Kidney glomerular epithelial cell (primary cell): ENCODE measurements at places on chromosomes 4 and X.

GRCh38 chrX:3252744-3253143 is 93.7 kb downstream of the MXRA5 start:
- DNase-seq: no peak

DNA sequence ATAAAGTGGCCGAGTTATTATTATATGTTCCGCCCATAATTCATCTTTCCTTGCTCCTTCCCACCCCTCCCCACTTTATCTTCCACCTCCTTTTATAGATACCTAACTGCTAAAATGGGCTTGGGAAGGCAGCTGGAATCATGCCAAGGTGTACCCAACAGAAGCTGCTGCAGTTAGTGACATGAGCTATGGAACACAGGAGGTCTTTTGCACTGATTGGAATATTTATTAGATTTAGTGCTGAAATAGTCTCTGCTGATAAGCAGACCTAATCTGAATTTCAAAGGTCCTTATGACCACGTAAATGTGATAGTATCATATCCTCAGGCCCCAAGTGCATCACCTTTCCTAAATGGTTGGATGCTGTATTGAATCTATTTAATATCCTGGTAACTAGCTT is 64.9 kb downstream of the HMGB2 start:
- DNase-seq: no peak

GRCh38 chr4:106527316-106527715 is 158.7 kb upstream of the GIMD1 start:
- DNase-seq: no peak

GRCh38 chr4:632926-633325 is 7.6 kb downstream of the PDE6B start:
- DNase-seq: no peak

DNA sequence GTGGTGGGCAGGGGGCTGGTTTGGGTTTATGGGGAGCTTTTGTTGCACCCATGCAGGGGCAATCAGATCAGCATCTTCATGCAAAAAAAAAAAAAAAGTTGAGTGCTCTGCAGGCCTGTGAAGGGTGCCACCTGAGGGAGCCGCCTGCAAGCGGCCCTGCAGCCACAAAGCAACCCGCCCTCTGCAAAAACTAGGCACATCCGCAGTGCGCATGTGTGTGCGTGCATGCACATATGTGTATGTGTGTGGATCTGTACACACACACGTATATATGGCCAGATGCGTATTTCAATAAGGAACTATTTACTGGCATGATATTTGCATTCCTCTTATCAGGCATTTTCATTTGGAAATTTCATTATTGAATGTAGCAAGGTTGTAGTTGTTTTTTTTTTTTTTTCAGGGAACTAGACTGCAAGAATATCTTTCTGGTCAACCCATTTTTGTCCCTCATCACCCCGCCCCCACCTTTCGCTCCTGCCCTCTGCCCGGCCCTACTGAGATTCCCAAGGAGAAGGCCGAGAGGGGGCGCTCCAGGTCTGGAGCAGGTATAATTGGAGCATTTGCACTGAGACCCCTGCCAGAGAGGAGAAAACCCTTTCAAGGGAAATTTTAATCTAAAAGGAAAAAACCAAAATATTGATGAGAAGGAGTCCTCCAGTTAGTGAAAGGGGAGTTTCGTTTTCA is 18.1 kb downstream of the CCNQ start:
- DNase-seq: no peak

DNA sequence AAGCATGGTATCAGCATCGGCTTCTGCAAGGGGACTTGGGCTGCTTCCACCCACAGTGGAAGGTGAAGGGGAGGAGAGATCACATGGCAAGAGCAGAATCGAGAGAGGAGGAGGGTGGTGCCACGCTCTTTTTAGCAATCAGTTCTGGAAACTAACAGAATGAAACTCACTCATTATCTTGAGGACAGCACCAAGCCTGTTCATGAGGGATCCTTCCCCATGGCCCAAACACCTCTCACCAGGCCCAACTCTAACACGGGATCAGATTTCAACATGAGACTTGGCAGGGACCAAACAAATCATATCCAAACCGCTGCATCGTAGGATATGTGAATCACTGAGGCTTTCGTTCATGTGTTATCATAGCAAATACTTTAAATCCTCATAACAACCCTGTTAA is 125.5 kb downstream of the GPC3 start:
- DNase-seq: no peak

DNA sequence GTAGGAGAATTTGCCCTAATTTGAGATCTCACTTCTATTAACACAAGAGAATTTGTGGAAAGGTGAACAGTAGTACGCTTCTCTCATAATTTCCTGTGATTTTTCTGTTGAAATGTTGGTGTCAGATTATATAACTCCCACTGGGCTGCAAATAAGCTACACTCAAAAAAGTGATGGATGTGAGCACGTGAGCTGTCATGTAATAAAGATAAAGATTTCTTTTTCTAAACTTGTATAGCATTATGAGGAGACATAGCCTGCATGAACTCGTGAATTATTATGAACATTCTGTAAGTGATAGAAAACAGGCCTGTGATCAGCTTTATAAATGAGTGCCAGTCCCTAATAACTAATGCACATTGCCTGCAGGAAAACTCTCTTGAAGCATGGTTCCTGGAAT is 356.6 kb upstream of the ACTRT1 start:
- DNase-seq: no peak

DNA sequence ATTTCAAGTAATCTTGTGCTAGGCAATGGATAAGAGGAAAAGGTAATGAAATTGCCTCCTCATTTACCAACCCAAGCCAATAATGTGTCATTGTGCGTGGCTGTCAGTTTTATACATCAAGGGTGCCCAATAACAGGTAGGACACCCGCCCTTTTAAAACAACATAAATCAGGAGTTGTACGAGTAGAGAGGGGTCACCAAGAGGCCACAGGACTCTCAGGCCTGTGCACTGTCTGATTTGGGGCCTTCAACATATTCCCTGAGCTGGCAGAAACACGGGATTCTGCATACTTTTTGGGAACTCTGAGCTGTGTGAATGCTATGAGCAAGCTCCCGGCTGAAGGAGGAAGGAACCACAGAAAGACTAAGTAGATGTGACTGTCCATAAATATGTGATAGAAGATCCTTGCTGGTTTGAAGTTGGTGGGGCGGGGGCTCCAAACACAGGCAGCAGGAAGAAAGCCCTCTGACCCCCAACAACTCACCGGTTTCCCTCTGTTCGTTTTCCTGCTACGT is 82.7 kb upstream of the MAML3 start:
- DNase-seq: no peak

DNA sequence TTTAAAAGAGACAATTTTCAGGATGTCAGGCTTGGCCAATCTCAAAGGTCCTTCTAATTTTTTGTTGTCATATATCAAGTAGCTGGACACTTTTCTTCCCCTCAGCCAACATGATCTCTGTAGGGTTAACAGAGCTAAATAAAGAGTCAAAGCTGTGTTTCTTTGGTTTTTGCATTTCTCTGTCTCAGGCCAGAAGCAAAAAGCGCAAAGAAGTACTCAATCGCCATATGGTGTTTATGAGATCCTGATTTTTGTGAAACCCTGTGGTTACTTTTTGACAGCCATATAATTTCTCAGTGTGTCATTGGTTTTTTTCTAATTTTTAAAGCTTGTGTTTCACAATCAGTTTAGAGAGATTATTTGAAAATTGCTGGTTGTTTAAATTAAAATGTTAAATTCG is 111.9 kb downstream of the MAPK10 start:
- no peak for DNase-seq

DNA sequence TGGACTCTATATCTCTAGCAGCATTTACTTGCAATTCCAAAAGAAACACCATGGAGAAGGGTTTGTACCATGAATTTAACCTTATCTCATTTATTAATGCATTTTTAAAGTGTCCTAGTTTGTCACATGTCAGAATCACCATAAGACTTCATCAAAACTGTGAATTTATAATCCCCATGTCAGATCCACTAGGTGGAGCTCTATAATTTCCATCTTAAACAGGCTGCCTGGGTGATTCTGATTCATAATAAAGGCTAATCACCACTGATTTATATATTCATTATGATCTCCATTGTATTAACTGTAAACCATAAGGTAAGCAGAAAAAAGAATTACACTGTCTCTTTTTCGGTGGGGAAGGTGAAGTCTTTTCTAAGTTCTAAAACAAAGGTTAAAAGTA is 4.0 kb downstream of the TCEAL2 start:
- DNase-seq: no peak

DNA sequence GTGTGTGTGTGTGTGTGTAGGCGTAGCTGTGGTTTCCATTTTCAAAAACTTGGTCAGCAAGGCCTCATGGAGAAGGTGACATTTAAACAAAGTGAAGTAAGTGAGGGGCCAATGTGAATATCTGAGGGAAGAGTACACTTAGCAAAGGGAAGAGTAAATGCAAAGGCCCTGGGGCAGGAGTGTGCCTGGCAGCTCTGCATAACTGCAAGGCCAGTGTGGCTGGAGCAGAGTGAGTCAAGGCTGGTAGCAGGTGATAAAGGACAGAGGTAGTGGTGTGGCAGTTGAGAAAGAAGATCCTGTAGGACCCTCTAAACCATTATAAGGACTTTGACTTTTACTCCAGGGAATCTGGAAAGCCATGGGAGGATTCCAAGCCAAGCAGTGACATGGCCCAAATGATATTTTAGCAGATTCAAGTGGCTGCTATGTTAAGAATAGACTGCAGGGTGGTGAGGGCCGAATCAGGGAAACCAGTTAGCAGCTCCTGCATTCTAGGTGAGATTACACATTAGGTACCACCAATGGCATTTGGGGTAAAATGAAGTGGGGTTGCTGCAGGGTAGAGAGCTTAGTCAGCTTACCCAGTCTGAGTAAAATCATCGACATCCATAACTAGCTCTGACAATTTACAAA is 5.9 kb upstream of the TBC1D1 start:
- no peak for DNase-seq

DNA sequence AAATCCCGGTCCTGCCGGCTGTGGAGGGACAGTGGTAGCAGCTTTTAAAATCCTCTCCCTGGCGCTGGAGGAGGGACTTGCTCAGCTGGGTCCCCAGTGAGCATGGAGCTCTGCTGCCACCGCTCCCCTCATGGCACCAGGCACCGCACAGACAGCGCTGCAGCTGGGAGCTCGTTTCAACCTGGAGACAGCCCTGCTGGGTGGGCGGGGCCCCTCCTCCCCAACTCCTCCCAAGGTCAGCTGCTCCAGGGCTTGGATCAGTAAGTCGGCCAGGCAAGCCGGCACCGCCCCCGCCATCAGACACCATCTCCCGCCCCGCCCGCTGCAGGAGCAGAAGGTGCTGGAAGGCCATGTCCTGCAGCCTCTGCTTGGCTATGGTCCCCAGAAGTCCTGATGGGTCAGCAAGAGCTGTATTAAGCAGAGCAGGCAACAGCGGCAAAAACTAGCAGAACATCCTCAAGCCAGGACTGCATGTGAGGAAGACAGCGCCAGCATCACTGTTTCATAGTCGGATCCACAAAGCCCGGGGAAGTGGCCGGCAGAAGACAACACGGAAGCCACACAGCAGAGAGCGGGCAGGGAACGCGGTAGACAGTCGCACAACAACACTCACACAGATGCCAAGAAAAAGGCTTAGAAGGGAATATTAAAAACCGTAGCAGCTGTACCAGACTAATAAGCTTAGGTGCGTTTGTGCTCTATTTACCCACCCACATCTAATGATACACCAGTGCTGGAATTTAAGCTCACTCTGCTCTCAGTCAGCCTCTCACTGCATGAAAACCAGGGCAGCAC is 16.2 kb downstream of the ZFYVE28 start:
- peak; percentile 29 for DNase-seq

GRCh38 chrX:12115377-12115776 is 22.9 kb upstream of the FRMPD4 start:
- no peak for DNase-seq

GRCh38 chrX:18650662-18651061 is 21.2 kb downstream of the RS1 start:
- DNase-seq: no peak

- no peak for DNase-seq
These were observed 53.1 kb downstream of the USP11 start for GRCh38 chrX:47285836-47286320.

GRCh38 chr4:124636788-124637187 is 75.7 kb downstream of the ANKRD50 start:
- peak; percentile 7 for DNase-seq

DNA sequence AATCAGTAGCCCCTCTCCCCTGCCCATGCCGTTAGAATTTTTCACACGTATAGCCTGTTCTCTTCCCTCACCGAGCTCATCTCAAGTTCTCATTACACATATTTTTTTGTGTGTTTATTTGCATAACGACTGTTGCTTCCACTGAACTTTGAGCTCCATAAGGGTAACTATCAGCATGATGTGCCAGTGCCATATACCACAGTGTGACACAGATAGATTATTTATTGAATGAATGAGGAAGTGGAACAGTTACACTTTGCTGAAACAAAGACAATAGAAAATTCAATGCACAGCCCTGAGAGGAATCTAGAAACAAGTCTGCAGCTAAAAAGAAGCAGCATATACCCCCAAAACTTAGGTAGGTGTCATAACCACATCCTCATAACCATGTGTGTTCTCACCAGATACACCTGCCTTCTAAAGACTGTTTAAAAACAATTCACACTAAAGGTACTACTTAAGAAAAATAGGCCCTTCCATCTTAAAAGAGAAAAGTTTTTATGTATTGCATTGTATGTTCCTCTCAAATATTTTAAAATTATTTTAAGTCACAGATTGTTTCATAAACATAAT is 389.9 kb downstream of the PACRGL start:
- DNase-seq: no peak

- no peak for DNase-seq
These were observed 13.9 kb downstream of the WDR1 start for GRCh38 chr4:10102474-10103332.

DNA sequence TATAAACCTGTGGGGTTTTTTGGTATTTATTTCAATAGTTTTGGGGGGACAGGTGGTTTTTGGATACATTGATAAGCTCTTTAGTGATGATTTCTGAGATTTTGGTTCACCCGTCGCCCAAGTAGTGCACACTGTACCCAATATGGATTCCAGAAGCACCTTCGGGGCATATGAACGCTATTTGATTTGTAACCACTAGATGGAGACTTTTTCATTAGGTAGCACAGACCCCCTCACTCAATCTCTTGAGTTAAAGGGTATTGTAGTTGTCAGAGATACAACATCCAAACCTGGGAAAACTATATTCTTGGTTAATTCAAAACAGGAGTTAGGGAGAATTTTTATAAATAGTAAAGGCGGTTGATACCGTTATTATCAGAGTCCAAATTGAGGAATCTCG is 79.8 kb downstream of the SPANXN3 start:
- DNase-seq: peak; percentile 3

GRCh38 chrX:46994096-46994495 is 81.9 kb downstream of the JADE3 start:
- DNase-seq: no peak

GRCh38 chrX:53374923-53375322 is 47.5 kb downstream of the SMC1A start:
- no peak for DNase-seq

- DNase-seq: peak; percentile 47
These were observed 48.0 kb downstream of the MAGEA9 start for GRCh38 chrX:149829751-149830191.
